EH (cell line): ENCODE measurements at places on chromosomes 5 and 9.
A peak's percentile ranks its signal among the peaks of the same experiment; 100 is the strongest.

- DNase-seq: no peak
These were observed 1242.3 kb upstream of the WWC1 start for GRCh38 chr5:167049043-167049663.

GRCh38 chr5:105428451-105429380 is 1866.1 kb upstream of the NUDT12 start:
- DNase-seq: no peak

- DNase-seq: no peak
These were observed 55.6 kb upstream of the ZFR start for GRCh38 chr5:32500181-32500580.

DNA sequence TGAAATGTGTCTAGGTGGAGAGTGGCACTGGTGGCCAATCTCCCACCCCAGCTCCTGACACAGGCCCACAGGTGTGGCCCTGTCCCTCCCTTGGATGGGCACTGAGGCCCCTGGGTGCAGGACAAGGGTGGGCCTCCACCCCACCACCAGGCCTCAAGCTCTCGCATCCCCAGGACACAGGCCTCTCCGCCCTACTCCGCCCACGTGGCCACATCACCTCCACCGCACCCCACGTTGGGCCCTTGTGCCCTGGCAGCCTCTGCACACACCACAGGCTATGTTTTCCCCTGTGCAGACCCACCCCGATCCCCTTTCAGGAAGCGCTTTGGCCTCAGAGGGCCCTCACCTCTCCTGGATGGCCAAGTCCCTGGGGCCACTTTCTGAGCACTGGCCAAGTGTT is 54.7 kb downstream of the SECISBP2 start:
- no peak for DNase-seq

DNA sequence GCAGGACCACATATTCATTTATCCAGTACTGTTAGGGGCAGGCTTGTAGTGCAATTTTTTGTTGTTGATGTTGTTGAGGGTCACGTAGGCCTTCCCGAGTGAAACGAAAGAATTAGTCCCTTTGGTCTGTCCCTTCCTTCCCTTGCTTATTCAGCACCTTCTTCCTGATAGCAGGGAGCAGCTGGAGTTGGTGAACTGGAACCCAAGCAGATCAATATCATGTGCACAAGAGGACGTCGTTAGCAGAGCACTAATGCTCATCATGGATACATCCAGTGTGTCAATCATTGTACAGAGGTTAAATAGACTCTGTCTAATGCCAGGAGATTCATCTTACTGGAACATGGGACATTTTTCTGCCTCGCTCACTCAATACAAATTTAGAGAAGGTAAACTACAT is 33.0 kb upstream of the MAP1B start:
- no peak for DNase-seq

DNA sequence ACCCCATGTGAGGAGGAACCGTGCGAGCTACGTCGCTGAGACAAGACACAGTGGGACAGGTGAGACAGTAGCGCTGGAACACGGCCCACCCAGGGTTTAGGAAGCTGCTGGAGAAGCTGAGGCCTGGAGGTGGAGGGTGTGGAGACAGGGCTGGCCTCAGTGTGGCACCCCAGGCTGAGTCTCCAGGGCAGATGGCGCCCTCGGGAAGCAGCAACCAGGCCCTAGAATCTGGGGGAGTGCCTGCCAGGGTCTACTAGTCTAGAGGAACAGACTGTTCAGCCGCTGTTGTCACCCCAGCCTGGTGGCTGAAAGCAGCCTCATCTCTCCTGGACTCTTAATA is 4.6 kb upstream of the TERT start:
- DNase-seq: no peak

GRCh38 chr5:10701567-10702039 is 59.4 kb downstream of the DAP start:
- peak; percentile 73 for DNase-seq

DNA sequence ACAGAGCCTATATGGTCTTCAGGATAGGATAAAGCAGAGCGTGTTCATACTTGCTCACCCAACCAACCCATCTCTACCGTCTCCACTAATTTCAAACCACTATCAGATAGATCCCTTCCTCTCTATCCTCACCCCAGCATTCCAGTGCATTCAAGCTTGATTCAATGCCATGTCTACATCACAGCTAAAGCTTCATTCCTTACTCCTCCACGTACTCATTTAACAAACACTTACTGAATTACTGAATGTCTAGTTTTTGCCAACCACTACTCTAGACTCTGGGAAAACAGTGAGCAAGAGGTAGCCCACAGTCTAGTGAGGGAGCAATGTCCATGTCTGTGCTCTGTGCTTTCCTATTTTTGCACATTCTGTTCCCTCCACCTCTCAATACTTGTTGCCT is 163.5 kb upstream of the MSX2 start:
- no peak for DNase-seq
